CD8-positive, alpha-beta memory T cell (primary cell): ENCODE measurements at places on chromosomes 2 and 18. TPM values are rescaled to one million over a fixed set of nuclear protein-coding genes. Genes with fewer than 3 reads are reported as not detected.

DNA sequence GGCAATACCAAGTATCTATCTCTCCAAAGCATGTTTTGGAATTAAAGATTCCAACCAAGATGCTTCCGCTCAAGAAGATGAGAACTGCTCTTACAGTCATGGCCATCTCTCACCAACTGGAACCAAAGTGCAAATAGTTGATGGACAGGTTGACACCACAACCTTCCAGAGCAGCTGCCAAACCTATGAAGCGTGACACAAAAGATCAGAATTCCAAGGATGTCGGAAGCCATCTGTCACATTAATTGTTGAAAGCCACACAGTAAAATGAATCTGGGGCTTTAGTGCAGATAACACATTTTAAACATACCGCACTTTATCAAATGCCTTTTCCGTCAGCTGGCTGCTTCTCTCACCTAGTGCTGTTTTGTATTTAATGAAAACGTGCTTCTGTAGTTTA lies 195.7 kb downstream of the CDH20 start:
- no peak for DNase-seq

GRCh38 chr2:169275696-169276444 lies 86.5 kb downstream of the LRP2 start:
- no peak for DNase-seq

GKN2 gene
- total RNA-seq = not detected

- no peak for DNase-seq
Observed at GRCh38 chr2:216216951-216217903, 108.1 kb downstream of the XRCC5 start.

ZDBF2 gene
- total RNA-seq = 7.2 TPM

NFATC1 gene
- total RNA-seq = 46.7 TPM

ACVR2A gene
- 1.4 TPM for total RNA-seq

DNA sequence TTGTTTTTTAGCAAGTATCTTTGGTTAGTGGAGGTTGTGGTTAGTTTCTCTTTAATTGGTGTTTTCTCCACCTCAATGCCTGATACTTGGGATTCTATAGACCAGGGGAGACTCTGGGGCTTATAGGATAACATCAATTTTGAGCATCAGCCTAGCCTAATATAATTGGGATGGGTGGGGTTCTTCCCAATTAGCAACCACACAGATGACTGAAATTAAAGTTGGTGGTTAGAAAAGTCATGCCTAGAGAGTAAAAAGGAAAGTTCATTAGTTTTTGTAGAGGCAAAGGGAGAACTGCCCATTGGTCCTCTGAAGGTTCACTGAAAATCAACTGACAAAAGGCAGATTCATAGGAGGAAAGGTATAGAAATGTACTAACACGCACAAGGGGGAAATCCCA lies 843.3 kb downstream of the TSN start:
- no peak for DNase-seq

GRCh38 chr2:75798569-75798968 lies 87.9 kb upstream of the GCFC2 start:
- DNase-seq = no peak

GRCh38 chr18:38033282-38033681 lies 467.7 kb upstream of the CELF4 start:
- no peak for DNase-seq

ZBTB7C gene
- total RNA-seq = not detected

SOCS6 gene
- total RNA-seq = 1.0 TPM

DNA sequence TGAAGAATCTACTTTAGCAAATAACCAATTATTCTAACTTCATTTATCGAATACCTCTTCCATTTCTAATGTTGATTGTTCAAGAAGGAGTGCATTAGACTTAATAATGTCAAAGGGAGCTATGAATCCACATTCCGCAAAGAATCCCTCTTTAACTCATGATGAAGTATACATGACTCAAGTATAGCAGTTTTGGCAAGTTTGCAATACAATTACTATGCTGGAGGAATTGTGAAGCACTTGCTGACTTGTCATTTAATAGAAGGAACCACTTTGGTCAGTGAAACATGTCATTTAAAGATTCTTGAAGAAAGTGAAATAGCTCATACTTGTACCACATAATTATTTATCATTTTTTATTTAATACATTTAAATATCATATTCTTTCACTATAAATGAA lies 125.1 kb downstream of the SLC39A10 start:
- no peak for DNase-seq
